ENCODE measurements at places on chromosomes 2 and 18. TPM values are rescaled to one million over a fixed set of nuclear protein-coding genes. Genes with fewer than 3 reads are reported as not detected.

Gene RAB17
- total RNA-seq = not detected

DNA sequence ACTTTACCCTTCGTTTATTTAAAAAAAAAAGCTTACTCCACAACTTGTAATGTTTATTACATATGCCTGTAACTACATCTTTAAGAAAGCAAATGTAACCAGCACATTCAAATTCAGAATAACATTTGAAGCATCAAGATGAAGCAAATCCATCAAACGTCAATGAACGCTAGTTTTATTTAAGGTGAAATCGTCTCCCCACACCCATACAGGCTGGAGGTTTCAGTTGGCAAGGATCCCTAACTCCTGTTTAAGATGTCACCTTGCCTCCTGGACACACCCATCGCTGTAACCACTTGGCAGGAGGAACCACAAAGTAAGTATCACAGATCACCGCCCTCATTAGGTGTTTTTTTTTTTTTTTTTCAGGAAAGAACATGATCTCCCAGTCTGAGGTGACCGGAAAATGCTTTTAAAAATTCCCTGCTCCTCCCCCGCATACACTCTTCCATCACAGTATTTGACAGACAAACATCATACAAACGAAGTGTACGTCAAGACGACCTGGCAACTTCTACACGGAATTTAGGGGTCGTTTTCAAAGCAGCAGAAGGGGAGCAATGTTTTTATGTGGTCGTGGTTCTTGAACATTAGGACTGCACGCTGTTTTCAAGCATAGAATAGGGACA is 19.7 kb upstream of the STPG4 start:
- DNase-seq = peak; percentile 62
- H3K27me3 ChIP-seq = no peaks in the 10 kb centered on the region
- H3K4me1 ChIP-seq = peaks cover 8% of the 10 kb centered on the region
- peaks cover 8% of the 10 kb centered on the region for H3K36me3 ChIP-seq
- peak overlapping the region; percentile 89 for H3K4me3 ChIP-seq

DNA sequence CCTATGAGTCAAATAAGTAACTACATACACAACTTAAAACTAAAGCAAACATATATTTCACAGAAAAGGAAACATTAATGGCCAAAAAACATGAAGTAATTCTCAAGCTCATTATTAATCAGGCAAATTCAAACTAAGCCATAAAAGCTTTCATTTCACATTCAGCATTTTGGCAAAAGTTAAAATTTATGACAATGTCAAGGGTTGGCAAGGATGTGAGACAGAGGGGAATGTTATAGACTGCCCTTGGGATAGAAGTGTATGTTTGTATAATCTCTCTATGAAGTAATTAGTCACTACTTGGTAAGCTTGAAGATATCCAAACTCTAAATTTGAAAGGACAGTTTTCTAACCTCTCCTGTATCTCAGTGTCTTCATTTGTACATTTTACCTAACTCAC is 539.4 kb downstream of the RIT2 start:
- no peaks in the 10 kb centered on the region for H3K4me1 ChIP-seq
- no peaks in the 10 kb centered on the region for H3K27me3 ChIP-seq
- no peak overlapping the region for H3K4me3 ChIP-seq
- DNase-seq = no peak

- H3K36me3 ChIP-seq = 0 out of 2 replicates have a peak, but pooled peaks cover 2% of the 10 kb centered on the region
- H3K4me3 ChIP-seq = no peak overlapping the region
- no peak overlapping the region for H3K27ac ChIP-seq
- peaks cover 4% of the 10 kb centered on the region for H3K4me1 ChIP-seq
These were observed 45.3 kb upstream of the PSME4 start for GRCh38 chr2:54015798-54016699.

Gene TMEM247
- total RNA-seq = not detected

Gene MBOAT2
- total RNA-seq = 102 TPM

Gene CABYR
- 4.1 TPM for total RNA-seq

GRCh38 chr2:179877601-179878364 is 16.4 kb upstream of the ZNF385B start:
- H3K4me3 ChIP-seq = no peak overlapping the region
- H3K36me3 ChIP-seq = no peaks in the 10 kb centered on the region
- no peaks in the 10 kb centered on the region for H3K27me3 ChIP-seq
- DNase-seq = peak; percentile 10
- no peaks in the 10 kb centered on the region for H3K4me1 ChIP-seq

DNA sequence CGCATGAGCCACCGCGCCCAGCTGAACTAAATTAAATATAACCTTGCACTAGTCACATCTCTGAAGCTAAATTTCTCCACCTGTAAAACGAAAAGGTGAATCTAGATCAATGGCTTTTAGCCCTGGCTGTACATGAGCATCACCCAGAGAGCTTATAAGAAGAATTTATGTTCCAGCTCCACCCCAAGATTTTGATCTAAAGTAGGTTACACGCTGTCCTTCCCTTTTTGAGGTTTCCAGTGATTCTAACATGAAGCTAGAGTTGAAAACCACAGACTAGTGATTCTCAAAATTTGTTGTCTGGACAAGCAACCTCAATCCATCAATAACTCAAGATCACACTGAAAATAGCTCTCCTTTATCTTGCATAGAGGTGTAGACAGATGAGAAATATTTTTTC is 208.8 kb upstream of the CRIM1 start:
- H3K36me3 ChIP-seq = no peaks in the 10 kb centered on the region
- no peaks in the 10 kb centered on the region for H3K4me1 ChIP-seq
- DNase-seq = no peak
- H3K27me3 ChIP-seq = no peaks in the 10 kb centered on the region

Gene SOCS6
- total RNA-seq = 53.9 TPM

GRCh38 chr2:138269765-138270164 is 231.8 kb upstream of the SPOPL start:
- H3K27ac ChIP-seq = no peak overlapping the region
- peak; percentile 13 for DNase-seq
- no peaks in the 10 kb centered on the region for H3K27me3 ChIP-seq
- peaks cover 13% of the 10 kb centered on the region for H3K4me1 ChIP-seq

DNA sequence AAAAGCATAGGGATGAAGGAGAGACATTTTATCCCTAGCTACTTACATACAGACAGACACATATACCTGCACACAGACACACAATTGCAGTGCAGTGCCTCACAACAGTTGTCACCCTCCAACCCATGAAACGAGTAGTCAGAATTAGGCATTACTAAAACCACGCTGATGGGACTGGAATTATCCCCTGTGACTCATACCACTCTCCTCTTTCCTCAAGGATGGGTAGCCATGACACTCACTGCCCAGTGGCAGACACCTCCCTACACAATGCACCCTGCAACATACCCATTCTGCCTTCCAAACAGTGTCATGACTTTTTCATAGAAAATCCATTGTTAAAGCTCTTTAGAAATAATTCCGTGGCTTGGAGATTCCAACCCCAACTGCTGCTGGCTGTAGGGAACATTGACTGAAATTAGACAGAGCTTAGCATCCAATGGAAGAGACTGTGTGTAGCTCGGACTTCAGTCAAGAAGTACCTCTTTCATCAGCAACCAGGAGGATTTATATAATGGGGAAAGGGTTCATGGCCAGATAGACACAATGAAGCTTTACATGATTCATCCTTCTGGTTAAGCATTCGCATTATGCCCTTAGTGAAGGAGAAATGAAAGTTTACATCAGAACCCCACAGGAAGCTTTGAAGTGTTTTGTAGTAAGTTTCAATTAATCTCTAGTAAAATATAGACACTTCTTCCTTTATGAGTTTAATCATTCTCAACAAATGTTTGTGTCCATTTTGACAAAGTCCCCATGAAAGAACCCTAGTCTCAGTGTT is 155.2 kb downstream of the FBXO15 start:
- no peaks in the 10 kb centered on the region for H3K4me1 ChIP-seq
- no peaks in the 10 kb centered on the region for H3K27me3 ChIP-seq
- H3K4me3 ChIP-seq = no peak overlapping the region
- no peak for DNase-seq

Gene IL18R1
- 0.18 TPM for total RNA-seq

- no peaks in the 10 kb centered on the region for H3K36me3 ChIP-seq
- H3K27ac ChIP-seq = no peak overlapping the region
- H3K4me1 ChIP-seq = peaks cover 4% of the 10 kb centered on the region
- H3K27me3 ChIP-seq = no peaks in the 10 kb centered on the region
- H3K4me3 ChIP-seq = no peak overlapping the region
These were observed 195.9 kb downstream of the NEDD4L start for GRCh38 chr18:58239879-58240278.

GRCh38 chr2:27714851-27715291 is 51.2 kb downstream of the SLC4A1AP start:
- no peaks in the 10 kb centered on the region for H3K36me3 ChIP-seq
- H3K4me1 ChIP-seq = peaks cover 9% of the 10 kb centered on the region
- H3K27ac ChIP-seq = peak overlapping the region; percentile 45
- H3K27me3 ChIP-seq = no peaks in the 10 kb centered on the region
- H3K4me3 ChIP-seq = peak overlapping the region; percentile 50

- H3K4me1 ChIP-seq = no peaks in the 10 kb centered on the region
- H3K27me3 ChIP-seq = no peaks in the 10 kb centered on the region
- H3K27ac ChIP-seq = no peak overlapping the region
- DNase-seq = no peak
- H3K4me3 ChIP-seq = no peak overlapping the region
These were observed 19.5 kb upstream of the ERCC3 start for GRCh38 chr2:127313406-127313805.

GRCh38 chr2:48258481-48259149 is 271.3 kb upstream of the STON1 start:
- no peaks in the 10 kb centered on the region for H3K4me1 ChIP-seq
- H3K27me3 ChIP-seq = peaks cover 5% of the 10 kb centered on the region
- H3K4me3 ChIP-seq = no peak overlapping the region

DNA sequence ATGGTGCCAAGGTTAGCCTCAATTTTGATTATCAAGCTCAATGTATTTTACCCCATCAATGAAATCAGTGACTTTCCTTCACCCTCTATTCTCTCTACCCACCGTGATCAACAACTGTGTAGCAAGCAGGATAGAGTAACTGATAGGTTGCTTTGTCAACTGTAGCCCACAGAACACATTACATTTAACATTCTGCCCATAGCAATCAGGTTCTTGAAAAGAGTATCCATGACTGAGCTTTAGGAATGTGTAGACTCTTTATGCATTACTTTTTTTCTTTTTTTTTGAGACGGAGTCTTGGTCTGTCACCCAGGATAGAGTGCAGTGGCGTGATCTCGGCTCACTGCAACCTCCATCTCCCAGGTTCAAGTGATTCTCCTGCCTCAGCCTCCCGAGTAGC is 19.8 kb upstream of the VWA3B start:
- H3K36me3 ChIP-seq = no peaks in the 10 kb centered on the region
- H3K27me3 ChIP-seq = peaks cover 5% of the 10 kb centered on the region
- H3K27ac ChIP-seq = no peak overlapping the region
- H3K4me3 ChIP-seq = no peak overlapping the region

Gene SLC9A4
- not detected for total RNA-seq

DNA sequence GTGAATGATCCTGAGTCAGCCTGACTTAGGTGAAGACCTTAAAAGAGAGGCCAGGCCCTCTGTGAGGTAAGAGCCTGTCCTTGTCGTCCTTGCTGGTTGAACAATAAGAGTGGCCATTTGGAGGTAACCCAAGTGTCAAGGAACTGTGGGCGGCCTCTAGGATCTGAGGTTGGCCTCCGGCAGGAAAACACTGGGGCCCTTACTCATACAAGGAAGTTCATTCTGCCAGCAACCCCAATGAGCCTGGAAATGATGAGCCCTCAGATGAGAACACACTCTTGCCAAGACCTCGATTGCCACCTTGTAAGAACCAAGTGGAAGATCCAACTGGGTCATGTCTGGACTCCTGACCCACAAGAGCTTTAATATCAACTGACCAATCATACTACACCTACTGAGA is 95.5 kb upstream of the LRATD1 start:
- no peak overlapping the region for H3K27ac ChIP-seq
- H3K4me1 ChIP-seq = no peaks in the 10 kb centered on the region
- DNase-seq = no peak
- H3K36me3 ChIP-seq = no peaks in the 10 kb centered on the region
- no peaks in the 10 kb centered on the region for H3K27me3 ChIP-seq

Gene MYL1
- total RNA-seq = not detected

Gene CYP26B1
- total RNA-seq = not detected

- H3K27ac ChIP-seq = no peak overlapping the region
- no peaks in the 10 kb centered on the region for H3K4me1 ChIP-seq
- H3K36me3 ChIP-seq = no peaks in the 10 kb centered on the region
These were observed 71.0 kb upstream of the SRD5A2 start for GRCh38 chr2:31651736-31652135.

Gene PRKAG3
- total RNA-seq = not detected

Gene CD28
- not detected for total RNA-seq

- no peak overlapping the region for H3K4me3 ChIP-seq
- H3K36me3 ChIP-seq = no peaks in the 10 kb centered on the region
- H3K4me1 ChIP-seq = no peaks in the 10 kb centered on the region
- no peak for DNase-seq
These were observed 178.1 kb upstream of the FSHR start for GRCh38 chr2:49332415-49332814.

Gene SLC9A2
- not detected for total RNA-seq

DNA sequence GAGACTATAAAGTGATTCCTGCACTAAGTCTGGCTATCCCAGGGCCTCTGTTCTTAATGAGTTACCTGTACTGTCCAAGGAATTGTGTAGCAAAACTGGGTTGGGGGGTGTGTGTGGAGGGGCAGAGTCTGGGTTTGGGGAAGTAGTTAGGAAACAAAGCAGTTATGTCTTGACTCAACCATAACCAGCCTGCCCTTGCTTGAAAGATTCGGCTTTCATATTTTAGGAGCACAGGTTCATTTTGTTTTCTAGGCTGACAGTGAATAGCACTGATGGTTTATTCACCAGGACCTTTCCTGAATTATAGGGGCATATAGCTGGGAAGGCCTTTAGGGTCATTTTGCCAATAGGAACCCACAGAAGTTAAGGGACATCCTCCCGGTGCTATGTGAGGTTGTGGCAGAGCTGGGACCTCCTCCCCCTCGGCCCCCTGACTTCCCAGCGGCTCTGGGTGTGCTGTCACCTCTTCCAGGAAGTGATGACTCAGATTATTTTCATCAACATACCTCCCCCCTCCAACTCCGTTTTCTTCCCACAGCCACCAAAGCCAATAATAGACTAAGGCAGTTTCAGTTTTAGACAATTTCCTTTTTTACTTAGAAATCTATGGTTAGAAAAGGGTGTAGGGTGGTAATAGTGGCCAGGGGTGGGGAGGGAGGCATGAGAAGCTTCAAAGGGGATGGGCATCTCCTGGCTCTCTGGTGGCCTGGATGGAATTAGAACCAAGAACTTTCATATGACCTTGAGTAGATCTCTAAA is 44.8 kb downstream of the SETBP1 start:
- no peaks in the 10 kb centered on the region for H3K27me3 ChIP-seq
- DNase-seq = peak; percentile 43
- H3K27ac ChIP-seq = no peak overlapping the region
- H3K36me3 ChIP-seq = no peaks in the 10 kb centered on the region
- H3K4me1 ChIP-seq = peaks cover 4% of the 10 kb centered on the region

DNA sequence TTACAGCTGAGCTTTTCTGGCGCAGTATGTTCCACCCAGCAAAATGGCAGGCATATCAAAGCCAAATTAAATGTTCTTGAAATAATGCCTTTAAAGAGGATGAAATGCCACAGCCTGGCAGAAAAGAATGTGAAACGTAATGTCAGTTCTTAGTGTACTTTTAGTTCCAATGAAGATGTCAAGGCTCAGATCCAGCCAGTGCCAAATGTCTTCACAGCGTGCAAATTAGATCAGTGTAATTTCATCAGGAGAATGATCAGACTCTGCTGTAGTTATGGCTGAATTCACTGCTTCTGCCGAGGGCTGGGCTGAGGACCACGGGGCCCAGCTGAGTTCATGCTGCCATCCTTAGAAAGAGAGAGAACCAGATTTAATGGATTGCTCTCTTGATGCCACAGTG is 78.7 kb upstream of the ITGA4 start:
- no peaks in the 10 kb centered on the region for H3K4me1 ChIP-seq
- H3K27ac ChIP-seq = no peak overlapping the region
- no peak for DNase-seq
- H3K36me3 ChIP-seq = no peaks in the 10 kb centered on the region
- peaks cover 4% of the 10 kb centered on the region for H3K27me3 ChIP-seq

GRCh38 chr2:130787841-130788240 is 32.5 kb downstream of the AMER3 start:
- DNase-seq = no peak
- no peak overlapping the region for H3K27ac ChIP-seq
- no peaks in the 10 kb centered on the region for H3K4me1 ChIP-seq
- no peaks in the 10 kb centered on the region for H3K27me3 ChIP-seq
